ENCODE measurements at places on chromosomes 16 and 17. TPM values are rescaled to one million over a fixed set of nuclear protein-coding genes. Genes with fewer than 3 reads are reported as not detected.
A peak's percentile ranks its signal among the peaks of the same experiment; 100 is the strongest.

DNA sequence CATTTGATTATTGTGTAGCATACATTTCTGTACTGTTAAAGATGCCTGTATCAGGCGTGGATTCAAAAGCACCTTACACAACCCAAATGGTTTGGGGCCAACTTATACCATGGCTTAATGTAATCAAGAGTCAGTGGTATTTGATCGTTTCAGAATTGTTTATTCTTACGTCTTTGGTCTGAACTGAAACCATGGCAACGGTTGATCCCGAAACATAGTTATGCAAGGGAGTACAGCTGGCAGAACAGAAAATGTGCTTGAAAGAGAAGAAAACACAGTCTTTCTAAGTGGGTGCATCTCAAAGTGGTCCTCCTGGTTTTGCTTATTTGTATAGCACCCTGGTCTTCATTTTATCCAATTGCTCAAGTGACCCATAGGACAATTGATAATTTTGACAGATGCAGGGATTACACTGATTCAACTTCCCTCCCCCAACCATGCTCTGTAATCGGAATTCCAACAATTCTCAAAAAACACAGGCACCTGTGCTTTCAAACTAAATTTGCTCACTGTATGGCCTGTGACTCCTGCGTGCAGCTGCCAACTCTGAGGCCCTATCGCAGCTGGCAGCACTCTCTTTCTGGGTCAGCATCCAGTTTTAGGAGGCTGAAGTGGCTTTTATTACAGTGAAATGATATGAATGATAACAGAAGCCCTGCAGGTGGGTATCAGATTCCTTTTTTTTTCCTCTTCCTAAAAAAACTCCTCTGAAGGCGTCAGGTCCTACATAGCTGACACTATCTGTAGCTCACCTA is 77.0 kb upstream of the AXIN2 start:
- no peak for DNase-seq

- peak; percentile 65 for DNase-seq
These were observed 3.9 kb upstream of the KRT28 start for GRCh38 chr17:40803617-40804082.

GRCh38 chr17:66730461-66730923 is 104.4 kb upstream of the CACNG5 start:
- no peak for DNase-seq

- peak; percentile 59 for DNase-seq
These were observed 913 bp upstream of the NOG start for GRCh38 chr17:56592487-56593085.

DNA sequence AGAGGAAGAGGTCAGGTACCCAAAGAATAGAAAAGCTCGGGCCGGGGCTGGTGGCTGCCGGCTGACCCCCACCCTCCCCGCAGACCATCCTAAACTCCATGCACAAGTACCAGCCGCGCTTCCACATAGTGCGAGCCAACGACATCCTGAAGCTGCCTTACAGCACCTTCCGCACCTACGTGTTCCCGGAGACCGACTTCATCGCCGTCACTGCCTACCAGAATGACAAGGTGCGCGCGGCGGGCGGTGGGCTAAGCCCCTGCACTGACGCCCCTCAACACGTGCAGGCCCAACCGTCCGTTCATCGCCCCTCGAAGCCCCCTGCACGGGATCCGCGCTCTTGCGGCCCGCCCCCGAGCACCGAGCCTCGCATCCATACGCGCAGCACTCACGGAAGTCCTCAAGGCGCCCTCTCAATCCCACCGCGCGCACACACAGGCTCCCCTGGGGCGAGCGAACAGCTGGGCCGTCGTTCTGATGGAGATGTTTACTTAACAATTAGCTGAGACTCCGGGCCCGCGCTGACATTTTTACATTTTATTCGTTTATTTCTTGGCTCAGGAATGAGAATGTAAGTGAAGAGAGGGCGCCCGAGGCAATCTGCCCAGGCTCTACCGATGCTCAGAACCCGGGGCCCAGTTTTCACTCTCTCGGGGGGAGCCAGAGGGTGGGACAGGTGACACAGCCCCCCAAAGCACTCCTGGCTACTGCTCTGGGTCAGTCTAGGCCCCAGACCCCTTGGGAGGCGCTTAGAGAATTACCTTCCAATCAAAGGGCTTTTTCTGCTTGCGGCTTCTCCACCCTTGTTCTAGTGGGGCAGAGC is 3.5 kb downstream of the TBX2 start:
- DNase-seq = no peak

DNA sequence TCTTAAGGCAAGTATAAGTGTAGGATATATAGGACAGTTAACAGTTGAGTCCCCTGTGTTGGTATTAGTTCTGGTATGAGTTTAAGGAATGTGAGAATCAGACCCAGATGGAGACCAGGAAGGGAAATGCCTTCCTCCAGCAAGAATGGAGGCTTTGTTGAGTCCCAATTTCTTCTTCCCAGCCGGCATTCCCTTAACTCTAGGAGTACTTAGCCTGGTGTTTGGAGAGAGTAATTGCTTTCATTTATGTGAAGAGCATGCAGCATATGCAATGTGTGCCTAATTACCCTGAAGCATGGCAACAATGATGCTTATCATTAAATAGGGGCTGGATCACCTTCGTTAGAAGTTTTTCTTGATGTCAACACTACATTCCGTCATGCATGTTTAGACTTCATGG is 225.9 kb upstream of the XYLT1 start:
- DNase-seq = no peak

GRCh38 chr17:82876602-82877379 is 37.0 kb upstream of the ZNF750 start:
- peak; percentile 82 for DNase-seq

GRCh38 chr17:50758524-50758923 is 8.8 kb downstream of the ANKRD40CL start:
- no peak for DNase-seq

DNA sequence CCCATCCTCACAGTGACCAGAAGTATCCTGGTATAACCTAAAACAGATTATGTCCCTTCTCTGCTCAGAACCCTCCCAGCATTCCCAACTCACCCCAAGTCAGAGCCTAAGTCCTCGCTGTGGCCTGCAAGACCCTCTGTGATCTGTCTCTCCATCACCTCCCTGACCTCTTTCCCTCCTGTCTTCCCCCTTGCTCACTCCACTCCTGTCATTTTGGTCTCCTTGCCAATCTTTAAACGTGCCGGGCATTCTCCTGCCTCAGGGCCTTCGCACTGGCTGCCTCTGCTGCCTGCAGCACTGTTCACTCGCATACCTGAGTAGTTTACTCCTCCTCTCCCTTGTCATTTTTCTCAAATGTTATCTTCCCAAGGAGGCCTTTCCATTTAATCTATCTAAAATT is 97.7 kb downstream of the GSG1L start:
- DNase-seq = no peak

GRCh38 chr17:42221886-42222745 is 27.8 kb upstream of the GHDC start:
- DNase-seq = no peak

GRCh38 chr17:21677126-21677910 is 15.0 kb upstream of the KCNJ18 start:
- no peak for DNase-seq

- DNase-seq = peak; percentile 48
These were observed 919 bp downstream of the N4BP1 start for GRCh38 chr16:48608871-48609651.

- DNase-seq = peak; percentile 81
These were observed 24.5 kb downstream of the UNK start for GRCh38 chr17:75808905-75809621.

- peak; percentile 23 for DNase-seq
These were observed 1.8 kb downstream of the ZNRF1 start for GRCh38 chr16:75000481-75001081.

- DNase-seq = no peak
These were observed 32.5 kb downstream of the IST1 start for GRCh38 chr16:71927787-71928186.

DNA sequence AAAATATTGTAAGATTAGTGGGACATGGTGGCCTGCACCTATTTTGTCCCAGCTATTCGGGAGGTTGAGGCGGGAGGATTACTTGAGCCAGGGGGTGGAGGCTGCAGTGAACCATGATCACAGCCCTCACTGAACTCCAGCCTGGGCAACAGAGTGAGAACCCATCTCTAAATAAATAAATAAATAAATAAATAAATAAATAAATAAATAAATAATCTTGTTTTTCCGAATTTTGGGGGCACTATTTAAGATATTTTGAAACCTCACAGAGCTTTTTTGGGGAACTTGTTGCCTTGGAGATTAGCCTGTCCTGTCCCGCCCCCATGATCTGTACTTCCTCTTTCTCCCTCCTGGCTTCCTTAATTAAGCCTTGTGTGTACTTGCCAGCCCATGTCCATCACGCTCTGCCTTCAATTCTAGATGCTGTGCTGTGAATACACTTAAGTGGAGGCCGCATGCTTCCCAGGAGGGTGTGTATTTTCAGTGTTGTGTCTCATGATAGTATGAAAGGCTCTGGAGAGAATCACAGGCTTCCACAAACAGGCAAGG is 4.4 kb downstream of the LGALS9 start:
- DNase-seq = peak; percentile 34

GRCh38 chr16:67936124-67936879 is at the start of gene PSMB10:
Gene PSMB10, minus strand, starts transcription at chr16:67936850. Its CDS starts 101 bp downstream, at chr16:67936749.
- DNase-seq = peak; percentile 71

GRCh38 chr17:82754297-82755208 is 2.7 kb downstream of the TBCD start:
- no peak for DNase-seq

DNA sequence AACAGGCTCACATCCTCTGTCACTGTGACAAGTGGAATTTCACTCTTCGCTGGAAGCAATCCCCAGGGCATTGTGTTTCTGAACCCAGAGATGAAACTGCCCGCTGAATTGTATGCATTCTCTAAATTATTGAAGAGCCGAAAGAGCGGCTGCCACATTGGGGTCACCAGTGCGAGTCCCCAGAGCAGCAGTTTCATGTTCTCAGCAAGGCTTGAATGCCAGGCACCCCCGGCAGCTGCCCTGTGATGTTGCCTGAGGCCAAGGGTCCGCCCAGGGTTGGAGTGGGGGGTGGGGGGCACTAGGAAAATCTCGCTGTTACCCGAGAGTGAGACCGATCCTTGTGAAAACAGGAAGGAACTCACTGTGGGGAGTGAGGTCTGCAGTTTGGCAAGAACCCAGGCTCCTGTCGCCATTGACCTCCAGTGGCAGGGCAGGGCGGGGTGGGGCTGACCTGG is 20.7 kb upstream of the BCAR1 start:
- DNase-seq = no peak

GRCh38 chr17:8176197-8176940 is at the start of gene TMEM107:
Gene TMEM107, minus strand, starts transcription at chr17:8176380. Its CDS starts 94 bp downstream, at chr17:8176286.
- DNase-seq = peak; percentile 92

DNA sequence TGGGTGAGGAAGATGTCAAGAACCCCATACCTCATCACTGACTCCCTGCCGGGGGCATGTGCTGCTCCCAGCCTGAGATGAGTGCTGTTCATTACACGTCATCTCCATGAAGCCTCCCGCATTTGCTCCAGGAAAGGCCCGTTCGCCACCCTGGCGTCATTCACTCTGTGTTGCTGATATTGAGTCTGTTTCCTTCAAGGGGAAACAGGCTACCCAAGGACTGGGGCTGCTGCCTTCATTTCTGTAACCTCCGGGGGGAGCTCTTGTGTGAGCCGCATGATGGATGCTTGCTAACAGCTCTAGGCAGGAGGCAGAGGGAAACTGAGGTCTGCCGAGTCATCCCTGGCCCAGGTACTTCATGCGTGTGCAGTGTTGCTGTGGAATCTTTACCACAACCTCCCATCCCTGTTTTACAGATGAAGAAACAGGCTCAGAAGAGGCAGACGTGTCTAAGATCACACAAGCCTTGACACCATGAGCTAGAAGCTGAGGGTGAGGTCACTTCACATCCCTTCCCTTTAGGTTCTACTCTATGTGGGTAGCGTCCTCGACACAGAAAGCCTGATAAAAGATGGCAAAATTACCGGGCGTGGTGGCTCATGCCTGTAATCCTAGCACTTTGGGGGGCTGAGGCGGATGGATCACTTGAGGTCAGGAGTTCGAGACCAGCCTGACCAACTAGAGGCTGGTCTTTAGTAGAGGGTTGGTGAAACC is 3.5 kb upstream of the ARMC5 start:
- no peak for DNase-seq

DNA sequence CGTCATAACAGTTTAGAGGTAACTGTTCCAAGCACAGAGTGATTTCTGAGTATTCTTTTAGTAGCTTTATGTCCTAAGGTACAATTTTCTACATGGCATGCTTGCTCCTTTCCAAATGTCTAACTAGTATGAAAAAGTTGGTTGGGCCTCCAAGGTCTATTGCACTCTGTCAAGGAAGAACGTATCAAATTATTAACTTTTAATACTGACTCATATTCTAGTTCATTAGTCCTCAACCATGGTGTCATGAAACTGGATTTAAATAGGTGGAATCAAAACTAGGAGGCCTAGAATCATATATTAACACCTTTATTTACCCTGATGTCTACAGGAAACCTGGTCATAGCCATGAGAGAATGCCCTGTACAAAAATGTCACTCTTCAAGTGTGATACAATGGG is 61.4 kb downstream of the STH start:
- no peak for DNase-seq

- DNase-seq = no peak
These were observed 2.2 kb upstream of the TBX4 start for GRCh38 chr17:61449707-61450640.

DNA sequence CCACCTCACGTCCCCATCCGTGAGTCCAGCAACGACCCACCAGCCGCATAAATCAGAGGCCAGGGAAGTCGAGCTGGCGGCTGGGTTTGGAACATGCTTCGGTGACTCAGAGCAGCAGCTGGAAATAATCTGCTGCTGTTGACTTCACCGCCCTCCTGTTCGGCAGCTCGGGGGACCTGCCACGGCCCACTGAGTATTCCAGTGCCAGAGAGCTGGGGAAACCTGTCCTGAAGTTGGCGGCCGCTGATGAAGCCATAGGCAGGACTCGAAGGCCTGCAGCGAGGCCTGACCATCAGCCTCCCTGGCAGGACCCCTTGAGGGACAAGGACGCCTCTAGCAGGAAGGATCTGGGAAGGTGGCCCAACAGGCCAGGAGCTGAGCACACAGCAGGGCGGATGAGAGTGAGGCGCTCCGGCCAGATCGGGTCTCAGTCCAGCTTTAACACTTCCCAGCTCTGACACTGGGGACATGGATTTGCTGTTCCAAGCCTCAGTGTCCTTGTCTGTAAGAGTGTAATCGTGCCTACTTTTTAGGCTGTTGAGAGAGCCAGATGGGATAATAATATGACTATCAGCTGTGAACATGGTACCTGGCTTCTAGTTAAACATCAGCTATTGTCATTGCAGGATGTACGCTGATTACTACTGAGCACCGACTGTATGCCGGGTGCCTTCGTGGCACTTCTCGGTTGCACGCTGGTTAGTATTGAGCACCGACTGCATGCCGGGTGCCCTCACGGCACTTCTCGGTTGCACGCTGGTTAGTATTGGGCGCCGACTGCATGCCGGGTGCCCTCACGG is 50.4 kb upstream of the CIBAR2 start:
- peak; percentile 76 for DNase-seq

ZNF469 gene
- total RNA-seq = 1.6 TPM

KRTAP3-2 gene
- total RNA-seq = not detected

KRT33A gene
- not detected for total RNA-seq

SLC22A31 gene
- total RNA-seq = not detected

NOTUM gene
- total RNA-seq = not detected

CAVIN1 gene
- 253 TPM for total RNA-seq

SPATA32 gene
- total RNA-seq = not detected

STAT5A gene
- total RNA-seq = 41.1 TPM

CHTF18 gene
- 4.0 TPM for total RNA-seq

RNF213 gene
- 59.0 TPM for total RNA-seq

CCDC43 gene
- total RNA-seq = 26.2 TPM

ITGAL gene
- total RNA-seq = 3.4 TPM

CTRL gene
- 0.51 TPM for total RNA-seq

TMEM100 gene
- total RNA-seq = 6.0 TPM

SPATA2L gene
- total RNA-seq = 4.0 TPM

Data from heart left ventricle (tissue), 16 donors.